Cortex of kidney (tissue), 1 donor: ENCODE measurements at places on chromosomes 11 and 22.

GRCh38 chr11:73192272-73192671 is 25.8 kb upstream of the P2RY2 start:
- DNase-seq: no peak

DNA sequence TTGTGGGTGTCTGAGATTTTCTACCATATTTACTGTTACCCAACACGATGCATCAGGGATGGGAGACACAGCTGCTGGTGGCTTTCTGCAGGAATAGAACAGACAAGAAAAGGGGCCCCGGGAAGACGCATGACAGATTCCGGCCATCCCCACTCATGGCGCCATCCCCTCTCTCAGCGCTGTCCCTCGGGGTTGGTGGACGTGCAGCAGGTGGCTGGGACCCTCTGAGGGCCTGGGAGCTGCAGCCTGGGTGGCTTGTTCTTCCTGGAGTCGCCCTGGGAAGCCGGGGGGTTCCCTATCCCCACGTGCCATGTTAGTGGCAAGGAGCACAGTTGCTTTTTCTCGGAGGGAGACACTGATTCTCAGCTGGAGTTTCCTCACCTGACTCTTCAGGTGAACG is 1123.3 kb downstream of the BRD1 start:
- no peak for DNase-seq

DNA sequence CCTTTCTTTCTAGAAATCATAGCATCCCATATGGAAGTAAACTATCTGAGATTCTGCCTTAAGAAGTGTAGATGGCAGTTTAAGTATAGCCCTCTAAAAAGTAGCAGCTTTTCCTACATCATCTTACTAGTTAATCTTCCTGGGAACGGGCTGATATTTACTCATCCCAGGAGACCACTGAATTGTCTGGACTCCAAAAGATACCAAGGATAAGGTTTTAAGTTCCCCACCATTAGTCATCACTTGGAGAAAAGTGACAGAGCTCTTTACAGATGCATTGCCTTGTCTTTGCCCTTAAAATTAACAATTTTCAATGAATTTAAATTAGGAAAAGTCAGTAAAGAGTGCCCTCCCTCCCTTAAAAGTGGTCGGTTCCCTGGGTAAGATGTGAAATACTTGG is 129.5 kb downstream of the MAML2 start:
- no peak for DNase-seq

- DNase-seq: no peak
Observed at GRCh38 chr11:72972496-72973128, 158.4 kb downstream of the ATG16L2 start.

DNA sequence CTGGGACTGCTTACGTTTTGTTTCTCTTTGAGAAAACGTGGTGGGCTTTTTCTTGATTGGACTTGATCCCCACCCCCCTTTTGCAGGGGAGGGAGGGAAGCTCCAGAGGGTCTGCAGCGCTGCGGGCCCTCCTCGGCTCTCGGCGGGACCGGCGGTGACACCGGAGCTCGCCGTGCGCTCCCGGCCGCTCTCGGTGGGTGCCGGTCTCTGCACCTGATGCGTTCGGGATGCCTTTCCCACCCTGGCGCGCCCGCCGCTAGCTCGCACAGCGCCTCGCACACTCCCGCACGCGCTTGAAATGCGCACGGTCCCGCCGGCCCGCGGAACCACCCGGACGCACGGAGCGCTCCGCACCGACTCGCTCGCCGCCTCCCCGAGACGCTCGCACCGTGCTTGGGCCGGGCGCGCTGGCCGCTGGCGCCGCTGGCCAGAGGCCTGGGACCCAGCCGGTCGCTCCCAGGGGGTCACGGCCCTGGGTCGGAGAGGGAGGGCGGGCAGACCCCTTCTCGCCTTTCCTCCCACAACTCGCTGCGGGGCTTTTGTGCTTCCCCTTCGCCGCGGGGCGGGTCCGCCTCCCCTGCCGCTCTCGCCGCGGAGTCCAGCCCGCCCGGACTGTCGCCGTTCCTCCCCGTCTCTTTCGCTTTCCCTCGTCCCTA is 1.0 kb downstream of the ZBTB16 start:
- DNase-seq: no peak

DNA sequence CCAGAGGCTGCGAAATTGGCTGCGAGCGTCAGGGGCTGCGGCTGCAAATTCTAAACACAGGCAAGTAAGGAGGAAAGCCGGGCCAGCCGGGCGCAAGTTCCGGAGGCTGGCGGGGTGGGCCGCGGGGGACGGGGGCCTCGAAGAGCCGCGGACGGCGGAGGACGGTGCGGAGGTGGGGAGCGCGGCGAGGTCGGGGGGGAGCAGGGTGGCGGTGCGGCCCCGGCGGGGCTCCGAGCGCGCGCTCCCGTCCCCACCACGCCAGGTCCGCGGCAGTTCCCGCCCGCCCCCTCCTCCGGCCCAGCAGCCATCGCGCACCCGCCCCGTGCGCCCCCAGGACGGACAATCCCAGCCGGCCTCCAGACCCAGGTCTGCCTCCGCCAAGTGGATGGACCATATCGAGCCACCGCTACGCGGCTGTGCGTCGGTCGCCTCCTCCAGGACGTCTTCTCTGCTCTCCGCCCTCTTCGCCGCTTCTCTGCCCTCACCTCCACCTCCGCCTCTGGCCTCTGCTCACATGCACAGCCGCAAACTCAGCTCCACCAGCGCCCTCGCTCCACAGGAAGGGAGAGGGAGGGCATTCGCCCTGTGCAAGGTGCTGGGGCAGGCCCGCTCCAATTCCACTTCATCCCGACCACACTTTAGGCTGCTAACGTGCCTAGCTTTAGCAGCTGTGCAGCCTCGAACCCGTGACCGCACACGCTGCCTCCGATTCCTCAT is 7.2 kb downstream of the ELFN2 start:
- DNase-seq: no peak
